CD4-positive, alpha-beta T cell (primary cell): ENCODE measurements at places on chromosomes 6 and 20. TPM values are rescaled to one million over a fixed set of nuclear protein-coding genes. Genes with fewer than 3 reads are reported as not detected.

The IL22RA2 gene
- not detected for total RNA-seq

The POM121L2 gene
- total RNA-seq = not detected

The OPRM1 gene
- not detected for total RNA-seq

The PGBD1 gene
- total RNA-seq = 1.3 TPM

The DEF6 gene
- total RNA-seq = 212 TPM

The RNASET2 gene
- total RNA-seq = 165 TPM

The HLA-DOA gene
- 5.9 TPM for total RNA-seq

The DNAAF9 gene
- total RNA-seq = 3.0 TPM

The ZBTB22 gene
- total RNA-seq = 11.6 TPM

The NR2E1 gene
- not detected for total RNA-seq

The OSER1 gene
- total RNA-seq = 172 TPM

The HSPA12B gene
- not detected for total RNA-seq

The PLG gene
- total RNA-seq = not detected

The CFAP206 gene
- total RNA-seq = 0.11 TPM

The GNAS-AS1 gene
- not detected for total RNA-seq

The BHLHE23 gene
- not detected for total RNA-seq

The NFATC2 gene
- 32.5 TPM for total RNA-seq

The FAM217A gene
- not detected for total RNA-seq

The PRL gene
- total RNA-seq = not detected

The TRIM31 gene
- not detected for total RNA-seq

The EEF1A2 gene
- total RNA-seq = 0.92 TPM

The C6orf15 gene
- total RNA-seq = not detected

The GRM4 gene
- total RNA-seq = not detected

The CASS4 gene
- total RNA-seq = 39.8 TPM

The TCP11 gene
- not detected for total RNA-seq
